Amniotic stem cell (primary cell): ENCODE measurements at places on chromosomes 12 and 14.

DNA sequence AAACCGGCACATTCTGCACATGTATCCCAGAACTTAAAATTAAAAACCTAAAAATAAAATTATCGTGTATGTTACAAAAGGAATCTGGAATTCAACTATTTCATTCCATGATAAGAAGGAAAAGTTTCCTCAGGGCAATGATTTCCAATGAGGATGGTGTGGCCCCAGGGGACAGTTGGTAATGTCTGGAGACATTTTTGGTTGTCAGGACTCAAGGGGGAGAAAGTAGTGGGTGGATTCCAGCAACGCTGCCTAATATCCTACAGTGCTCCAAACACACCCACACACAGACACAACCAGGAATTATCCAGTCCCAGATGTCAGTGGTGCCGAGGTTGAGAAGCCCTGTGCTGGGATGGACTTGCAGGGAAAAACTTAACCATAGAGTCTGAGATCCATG lies 228.3 kb downstream of the TMEM132D start:
- DNase-seq = no peak

GRCh38 chr12:122835750-122836026 lies 431 bp downstream of the HIP1R start:
- DNase-seq = no peak

GRCh38 chr12:65389436-65389835 lies 111.0 kb downstream of the MSRB3 start:
- DNase-seq = no peak

GRCh38 chr12:128337431-128338170 lies 70.6 kb downstream of the TMEM132C start:
- no peak for DNase-seq

DNA sequence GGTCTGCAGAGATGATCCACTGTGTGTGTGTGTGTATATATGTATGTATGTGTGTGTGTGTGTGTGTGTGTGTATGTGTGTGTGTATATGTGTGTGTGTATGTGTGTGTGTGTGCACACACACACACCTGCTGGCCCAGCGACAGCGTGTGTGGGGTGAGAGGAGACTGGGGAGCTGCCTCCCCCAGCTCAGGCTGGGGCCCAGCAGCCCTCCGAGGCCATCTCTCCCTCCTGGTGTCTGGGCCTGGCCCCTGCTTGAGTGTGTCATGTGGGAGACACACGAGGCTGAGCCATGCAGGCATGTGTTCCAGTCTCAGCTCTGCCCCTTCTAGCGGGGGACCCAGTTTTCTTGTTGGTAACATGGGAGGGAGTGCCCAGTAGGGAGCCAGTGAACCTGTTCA lies 10.0 kb upstream of the TNFAIP2 start:
- no peak for DNase-seq

GRCh38 chr14:30748343-30748742 lies 126.0 kb upstream of the COCH start:
- no peak for DNase-seq

GRCh38 chr14:93967637-93968250 lies 8.6 kb downstream of the ASB2 start:
- no peak for DNase-seq
